ENCODE measurements at places on chromosomes 7 and 10.
A peak's percentile ranks its signal among the peaks of the same experiment; 100 is the strongest.

GRCh38 chr7:35701287-35701900 is 6.5 kb upstream of the HERPUD2 start:
- DNase-seq: no peak

- DNase-seq: no peak
Observed at GRCh38 chr10:42769673-42770072, 12.9 kb upstream of the BMS1 start.

DNA sequence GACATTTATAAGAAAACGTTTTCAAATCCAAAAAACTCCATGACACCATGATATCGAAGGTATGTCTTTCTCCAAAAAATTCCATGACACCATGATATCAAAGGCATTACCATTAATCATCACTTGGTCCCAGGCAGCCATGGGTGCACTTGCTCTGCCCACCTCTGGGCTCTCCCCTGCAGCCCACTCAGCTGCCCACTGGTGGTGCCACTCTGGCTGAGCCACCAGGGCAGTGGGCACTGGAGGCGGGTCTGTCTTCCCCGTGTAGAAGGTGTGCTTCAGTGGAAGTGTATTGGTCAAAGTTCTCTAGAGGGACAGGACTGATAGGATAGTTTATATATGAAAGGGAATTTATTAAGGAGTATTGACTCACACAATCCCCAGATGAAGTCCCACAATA is 240.4 kb downstream of the KLF6 start:
- no peak for DNase-seq

GRCh38 chr7:55425141-55425752 is 60.1 kb downstream of the LANCL2 start:
- no peak for DNase-seq

DNA sequence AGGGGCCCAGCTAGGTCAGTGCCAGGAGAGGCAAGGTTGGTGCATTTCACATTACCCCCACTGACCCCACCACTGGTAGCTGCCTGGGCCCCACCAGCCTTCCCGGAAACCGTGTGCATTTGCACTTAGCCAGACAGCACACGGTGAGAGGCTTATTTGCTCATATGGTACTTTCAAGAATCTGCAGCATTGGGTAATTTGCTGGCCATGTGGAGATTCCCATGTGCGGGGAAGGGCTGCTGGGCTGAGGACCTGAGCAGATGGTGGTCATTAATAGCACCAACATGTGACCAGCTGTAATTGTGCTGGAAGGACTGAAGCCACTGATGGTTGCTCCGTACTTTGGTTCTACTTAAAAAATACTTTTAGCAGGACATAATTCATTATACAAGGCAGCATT is 323.8 kb downstream of the DPP6 start:
- DNase-seq: no peak

GRCh38 chr10:77500754-77501151 is 136.9 kb downstream of the KCNMA1 start:
- no peak for DNase-seq

- DNase-seq: no peak
Observed at GRCh38 chr10:119403921-119404320, 138.6 kb downstream of the RGS10 start.

- DNase-seq: no peak
Observed at GRCh38 chr7:38307640-38308039, 34.2 kb upstream of the TARP start.

GRCh38 chr10:22345301-22346095 is at the start of gene SPAG6:
TSS of gene SPAG6 (plus strand) at chr10:22345496. CDS start at chr10:22345612, 116 bp downstream.
- DNase-seq: no peak

- no peak for DNase-seq
Observed at GRCh38 chr7:156765901-156766656, 125.5 kb downstream of the RNF32 start.

DNA sequence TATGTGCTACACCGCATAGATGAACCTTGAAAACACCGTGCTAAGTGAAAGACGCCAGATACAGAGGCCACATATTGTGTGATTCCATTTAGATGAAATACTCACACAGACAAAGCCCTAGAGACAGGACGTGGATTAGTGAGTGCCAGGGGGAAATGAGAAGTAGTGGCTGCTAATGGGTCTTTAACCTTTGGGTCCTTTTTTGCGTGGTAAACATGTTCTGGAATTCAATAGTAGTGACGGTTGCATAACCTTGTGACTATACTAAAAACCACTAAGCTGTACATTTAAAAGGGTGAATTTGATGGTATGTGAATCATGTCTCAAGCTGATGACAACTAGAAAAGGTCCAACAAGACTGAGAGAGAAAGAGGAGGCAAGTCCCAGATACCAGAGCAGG is 15.6 kb downstream of the SMKR1 start:
- no peak for DNase-seq

GRCh38 chr7:45026984-45027773 is 27.2 kb downstream of the CCM2 start:
- DNase-seq: peak; percentile 31

DNA sequence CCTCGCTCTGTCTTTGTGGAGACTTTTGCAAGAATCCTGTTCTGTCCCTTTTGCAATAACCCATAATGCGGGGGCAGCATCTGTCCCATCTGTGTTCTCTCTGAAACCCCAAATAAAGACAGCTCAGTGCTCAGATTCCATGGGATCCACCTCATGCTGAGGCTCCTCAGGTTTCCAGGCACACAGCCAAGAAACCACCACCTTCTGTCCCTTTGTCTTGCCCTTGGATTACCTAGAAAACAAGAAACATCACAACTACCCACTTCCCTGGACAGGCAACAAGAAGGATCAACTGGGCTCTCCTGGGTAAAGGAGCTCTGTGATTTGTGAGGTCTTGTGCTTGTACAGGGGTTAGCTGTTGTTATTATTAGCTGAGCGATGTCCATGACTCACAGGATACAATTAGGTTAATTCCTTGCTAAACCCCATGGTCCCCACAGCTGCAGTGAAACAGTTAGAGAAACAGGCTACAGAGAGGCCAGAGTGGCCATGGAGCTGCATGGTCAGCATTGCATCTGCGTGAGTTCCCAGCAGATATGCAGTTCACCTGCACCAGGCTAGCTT is 50.2 kb downstream of the CXCL12 start:
- peak; percentile 31 for DNase-seq

DNA sequence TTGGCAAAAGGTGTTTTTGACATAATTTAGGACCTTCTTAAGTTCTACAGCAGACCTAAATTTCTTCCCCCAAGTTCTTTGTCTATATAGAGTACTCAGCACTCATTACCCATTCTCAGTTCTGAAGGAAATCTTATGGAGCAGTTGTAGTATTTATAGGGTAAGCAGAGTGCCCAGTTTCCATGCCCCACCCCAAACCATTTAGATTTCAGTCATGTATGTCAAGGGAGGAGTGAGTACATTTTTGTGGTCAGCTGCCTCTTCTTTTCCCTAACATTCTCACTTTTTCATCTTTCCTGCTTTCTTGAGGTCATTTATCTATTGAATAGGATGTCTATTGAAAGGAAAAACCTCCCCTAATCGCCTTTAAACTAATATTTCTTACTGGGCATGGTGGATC is 83.3 kb downstream of the KAT6B start:
- DNase-seq: no peak

DNA sequence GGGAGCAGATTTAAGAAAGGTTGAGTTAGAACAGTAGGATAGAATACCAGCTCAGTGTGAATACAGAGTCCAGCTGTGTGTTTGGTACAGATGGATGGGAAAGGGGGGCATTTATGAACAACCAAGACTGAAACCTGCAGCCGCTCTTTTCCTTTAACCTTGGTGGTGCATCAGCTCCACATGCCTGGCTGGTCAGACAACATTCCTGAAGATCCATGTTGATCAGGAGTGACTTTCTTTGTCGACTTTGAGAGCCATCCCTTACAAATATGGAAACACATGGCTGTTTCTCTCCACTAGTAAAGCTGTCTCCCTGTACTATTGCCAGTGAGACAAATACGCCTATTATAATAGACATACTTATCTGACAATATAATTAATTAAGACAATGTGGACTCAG is 476.5 kb upstream of the IGFBP3 start:
- DNase-seq: no peak

- no peak for DNase-seq
Observed at GRCh38 chr10:74910976-74911350, 84.6 kb downstream of the KAT6B start.

DNA sequence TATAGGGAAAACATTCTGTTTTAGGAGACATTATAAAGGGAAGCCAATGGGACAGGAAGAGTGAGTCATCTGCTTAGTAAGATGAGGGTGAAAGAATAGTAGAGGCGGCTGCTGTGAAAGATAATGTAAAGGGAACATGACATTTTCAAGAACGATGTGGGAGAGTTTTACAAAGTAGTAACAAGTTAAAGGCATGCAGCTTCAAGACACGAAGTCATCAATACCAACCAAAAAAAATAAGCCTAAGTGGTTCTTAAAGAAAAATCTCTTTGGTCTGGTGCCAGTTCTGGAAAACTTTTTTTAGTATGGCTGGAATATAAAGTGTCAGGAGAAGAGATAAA is 6.1 kb downstream of the GSTO1 start:
- no peak for DNase-seq

DNA sequence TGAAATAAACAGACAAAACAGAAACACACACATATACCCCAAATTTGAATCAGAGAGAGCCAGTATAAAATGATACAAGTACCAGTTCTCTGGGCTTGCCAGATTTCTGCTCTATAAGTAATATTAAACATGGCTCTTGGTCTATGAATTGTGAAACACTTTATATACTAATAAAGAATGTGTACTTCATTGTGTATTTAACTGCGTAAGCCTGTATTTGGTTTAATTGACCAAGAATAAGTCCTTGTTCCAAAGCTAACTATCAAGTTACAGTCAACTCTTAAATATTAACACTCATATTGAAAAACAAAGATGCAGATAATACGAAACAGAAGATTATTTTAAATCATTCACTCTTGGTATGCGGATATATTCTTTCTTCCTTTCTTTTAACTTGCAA is 8.7 kb downstream of the FGFR2 start:
- no peak for DNase-seq

DNA sequence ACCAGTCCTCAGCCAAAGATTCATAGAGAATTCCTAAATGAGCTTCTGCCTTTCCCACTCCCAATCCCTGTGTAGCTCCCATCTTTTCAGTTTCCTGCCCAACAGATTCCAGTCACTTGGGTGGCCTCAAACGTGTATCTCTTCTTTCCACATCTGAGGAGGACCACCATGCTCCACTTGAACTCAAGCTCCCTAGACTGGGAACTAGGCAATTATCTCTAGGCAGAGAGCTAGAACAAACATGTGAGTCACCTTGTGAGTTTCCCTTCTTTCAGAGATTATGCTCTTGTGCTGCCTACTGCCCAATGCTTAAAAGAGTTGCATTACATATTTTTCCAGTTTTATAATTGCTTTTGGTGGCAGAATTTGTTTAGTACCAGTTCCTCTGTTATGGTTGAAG is 178.0 kb downstream of the MDFIC start:
- peak; percentile 30 for DNase-seq

- DNase-seq: no peak
Observed at GRCh38 chr7:24769851-24770250, 12.6 kb upstream of the GSDME start.

GRCh38 chr7:29435167-29435566 is 128.5 kb upstream of the PRR15 start:
- DNase-seq: no peak

DNA sequence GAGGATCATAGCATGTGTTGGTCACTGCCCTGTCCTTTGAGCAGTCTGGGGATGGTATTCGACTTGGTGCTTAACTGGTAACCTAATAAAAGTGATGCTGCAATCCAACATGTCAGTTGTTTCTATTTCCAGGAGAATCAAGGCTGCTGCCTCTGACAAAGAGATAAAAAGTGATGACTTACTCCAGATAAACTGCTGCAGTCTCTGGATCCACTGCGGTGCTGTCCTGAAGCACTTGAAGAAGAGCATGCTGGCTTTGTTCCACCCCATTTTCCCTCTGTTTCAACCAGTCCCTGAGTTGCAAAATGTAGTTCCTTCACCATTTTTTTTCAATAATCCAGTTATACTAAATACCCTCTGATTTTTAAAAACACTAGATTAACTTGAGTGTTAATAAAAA is 403.5 kb upstream of the ANKRD30A start:
- DNase-seq: no peak

- DNase-seq: no peak
Observed at GRCh38 chr7:28356619-28357018, 55.7 kb upstream of the CREB5 start.

DNA sequence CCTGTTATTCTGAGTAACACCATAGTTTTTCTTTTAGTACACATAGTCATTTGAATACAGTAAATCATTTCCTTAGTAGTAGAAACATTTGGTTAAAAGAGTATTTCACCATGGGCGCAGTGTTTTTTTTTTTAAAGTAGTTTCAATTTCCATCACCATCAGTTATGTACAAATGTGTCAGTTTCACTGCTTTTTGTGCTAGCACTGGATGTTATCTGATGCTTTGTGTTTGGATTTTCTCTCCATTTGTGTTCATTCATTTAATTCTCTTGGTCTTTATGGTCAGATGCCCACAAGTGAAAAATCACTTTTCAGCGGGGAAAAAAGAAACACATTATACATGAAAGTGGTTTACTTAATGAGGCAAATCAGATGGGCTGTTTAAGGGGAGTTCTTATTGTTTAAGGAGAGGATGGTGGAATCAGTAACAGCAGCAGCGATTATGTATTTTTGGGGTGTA is 16.0 kb upstream of the HK1 start:
- DNase-seq: no peak

- no peak for DNase-seq
Observed at GRCh38 chr10:132062116-132062515, 3.6 kb upstream of the JAKMIP3 start.

GRCh38 chr10:69842020-69842419 is 40.3 kb downstream of the COL13A1 start:
- DNase-seq: no peak

GRCh38 chr7:150398965-150399320 is 19.8 kb downstream of the ZNF775 start:
- no peak for DNase-seq

GRCh38 chr7:1748839-1749173 is 78.7 kb downstream of the ELFN1 start:
- no peak for DNase-seq

DNA sequence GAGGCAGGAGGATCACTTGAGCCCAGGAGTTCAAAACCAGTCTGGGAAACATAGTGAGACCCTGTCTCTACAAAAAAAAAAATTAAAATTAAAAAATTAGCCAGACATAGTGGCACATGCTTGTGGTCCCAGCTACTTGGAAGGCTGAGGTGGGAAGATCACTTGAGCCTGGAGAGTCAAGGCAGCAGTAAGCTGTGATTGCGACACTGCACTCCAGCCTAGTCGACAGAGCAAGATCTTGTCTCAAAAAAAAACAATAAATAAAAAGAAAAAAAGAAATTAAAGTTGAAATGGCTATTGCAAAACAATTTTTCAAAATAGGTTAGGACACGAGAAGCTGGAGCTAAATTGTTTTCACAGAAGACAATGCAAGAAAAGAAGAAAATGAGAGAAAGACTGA is 379.0 kb upstream of the RNF32 start:
- DNase-seq: no peak

- no peak for DNase-seq
Observed at GRCh38 chr7:91247500-91247899, 16.7 kb upstream of the FZD1 start.

- no peak for DNase-seq
Observed at GRCh38 chr7:19665399-19666008, 43.3 kb downstream of the POLR1F start.
